ENCODE measurements at places on chromosomes 5 and 9. TPM values are rescaled to one million over a fixed set of nuclear protein-coding genes. Genes with fewer than 3 reads are reported as not detected.
A peak's percentile ranks its signal among the peaks of the same experiment; 100 is the strongest.

GRCh38 chr9:123460091-123460490 lies 104.1 kb downstream of the CRB2 start:
- H3K4me3 ChIP-seq = no peak overlapping the region
- no peak for DNase-seq
- H3K36me3 ChIP-seq = no peaks in the 10 kb centered on the region
- H3K4me1 ChIP-seq = no peaks in the 10 kb centered on the region
- H3K27ac ChIP-seq = no peak overlapping the region

- no peaks in the 10 kb centered on the region for H3K27me3 ChIP-seq
- H3K27ac ChIP-seq = no peak overlapping the region
- H3K4me1 ChIP-seq = no peaks in the 10 kb centered on the region
- H3K4me3 ChIP-seq = no peak overlapping the region
- no peak for DNase-seq
These were observed 48.5 kb downstream of the NEK6 start for GRCh38 chr9:124306098-124306735.

DNA sequence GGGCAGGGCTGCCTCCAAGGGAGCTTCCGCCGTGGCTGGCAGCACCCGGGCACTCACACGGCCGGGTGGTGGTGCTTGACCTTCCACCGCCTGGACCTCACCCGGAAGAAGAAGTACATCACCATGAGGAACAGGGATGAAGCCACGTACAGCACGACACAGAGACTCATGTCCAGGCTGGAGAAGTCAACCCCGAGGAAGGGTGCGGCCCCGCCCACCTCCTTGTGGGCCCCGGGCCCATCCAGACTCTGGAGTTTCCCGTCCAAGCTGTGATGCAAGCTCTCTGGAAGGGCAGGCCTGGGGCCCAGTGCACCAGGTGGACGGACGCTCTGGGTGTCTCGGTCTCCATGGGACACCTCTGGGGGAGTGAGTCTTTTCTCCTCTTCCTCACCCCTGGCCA lies 3.7 kb upstream of the LHX3 start:
- H3K4me3 ChIP-seq = no peak overlapping the region
- peaks cover 30% of the 10 kb centered on the region for H3K36me3 ChIP-seq
- no peak overlapping the region for H3K27ac ChIP-seq
- no peak for DNase-seq
- H3K4me1 ChIP-seq = peaks cover 2% of the 10 kb centered on the region

DNA sequence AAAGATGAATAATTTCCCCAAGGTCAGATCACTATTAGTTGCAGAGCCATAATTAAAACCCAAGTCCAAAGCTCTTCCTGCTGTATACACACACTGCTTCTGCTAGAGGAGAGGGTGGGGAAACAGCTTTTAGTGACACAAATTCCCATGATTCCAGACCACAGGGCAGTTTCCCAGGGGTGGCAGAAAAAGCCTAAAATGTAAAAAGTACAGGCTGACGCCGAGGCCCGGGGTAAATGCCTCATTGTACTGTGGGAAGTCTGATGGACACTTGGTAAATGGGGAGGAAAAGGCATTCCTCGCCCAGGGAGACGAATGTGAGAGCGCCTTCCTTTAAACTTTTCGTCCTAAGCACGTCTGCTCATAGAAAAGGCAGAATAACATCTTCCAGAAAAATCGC lies 65.7 kb downstream of the DENND1A start:
- peaks cover 29% of the 10 kb centered on the region for H3K4me1 ChIP-seq
- no peak overlapping the region for H3K27ac ChIP-seq
- H3K27me3 ChIP-seq = no peaks in the 10 kb centered on the region

GRCh38 chr9:19320495-19320894 lies 59.5 kb downstream of the RPS6 start:
- H3K27ac ChIP-seq = no peak overlapping the region
- H3K4me3 ChIP-seq = no peak overlapping the region
- no peaks in the 10 kb centered on the region for H3K4me1 ChIP-seq

DNA sequence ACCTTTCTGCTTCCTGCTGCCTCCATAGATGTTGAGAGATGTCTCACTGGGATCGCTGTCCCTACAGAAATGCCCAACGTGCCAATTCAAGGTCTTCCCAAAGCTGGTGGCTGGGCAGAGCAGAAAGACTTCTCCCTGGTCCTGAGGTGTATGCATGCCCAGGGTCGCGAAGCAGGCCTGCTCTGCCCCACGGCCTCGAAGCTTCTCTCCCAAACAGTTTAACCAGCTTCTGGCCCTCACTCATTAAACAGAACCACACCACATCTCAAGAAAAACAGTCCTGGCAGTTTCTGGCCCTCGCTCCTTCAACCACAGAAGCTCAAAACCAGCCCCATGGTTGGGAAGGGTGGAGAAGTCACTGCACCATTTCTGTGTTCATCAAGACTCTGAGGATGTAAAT lies 14.7 kb upstream of the SMIM32 start:
- no peak for DNase-seq
- H3K27ac ChIP-seq = no peak overlapping the region
- H3K27me3 ChIP-seq = peaks cover 10% of the 10 kb centered on the region
- no peak overlapping the region for H3K4me3 ChIP-seq
- no peaks in the 10 kb centered on the region for H3K36me3 ChIP-seq
- no peaks in the 10 kb centered on the region for H3K4me1 ChIP-seq

- peaks cover 35% of the 10 kb centered on the region for H3K36me3 ChIP-seq
- no peak overlapping the region for H3K27ac ChIP-seq
- no peaks in the 10 kb centered on the region for H3K27me3 ChIP-seq
- DNase-seq = no peak
These were observed 177.3 kb downstream of the CDC42SE2 start for GRCh38 chr5:131441184-131441583.

- no peak within 1 kb of the TSS for H3K27ac ChIP-seq
- peaks cover 15% of the 10 kb centered on the region for H3K4me1 ChIP-seq
- H3K27me3 ChIP-seq = peaks cover 54% of the 10 kb centered on the region
- H3K36me3 ChIP-seq = peaks cover 22% of the 10 kb centered on the region
- DNase-seq = peak; percentile 65
These were observed at the start of gene PCDHGA12 for GRCh38 chr5:141430332-141431113. PCDHGA12 (plus strand) TSS chr5:141430507; CDS start chr5:141430760, 253 bp downstream.

DNA sequence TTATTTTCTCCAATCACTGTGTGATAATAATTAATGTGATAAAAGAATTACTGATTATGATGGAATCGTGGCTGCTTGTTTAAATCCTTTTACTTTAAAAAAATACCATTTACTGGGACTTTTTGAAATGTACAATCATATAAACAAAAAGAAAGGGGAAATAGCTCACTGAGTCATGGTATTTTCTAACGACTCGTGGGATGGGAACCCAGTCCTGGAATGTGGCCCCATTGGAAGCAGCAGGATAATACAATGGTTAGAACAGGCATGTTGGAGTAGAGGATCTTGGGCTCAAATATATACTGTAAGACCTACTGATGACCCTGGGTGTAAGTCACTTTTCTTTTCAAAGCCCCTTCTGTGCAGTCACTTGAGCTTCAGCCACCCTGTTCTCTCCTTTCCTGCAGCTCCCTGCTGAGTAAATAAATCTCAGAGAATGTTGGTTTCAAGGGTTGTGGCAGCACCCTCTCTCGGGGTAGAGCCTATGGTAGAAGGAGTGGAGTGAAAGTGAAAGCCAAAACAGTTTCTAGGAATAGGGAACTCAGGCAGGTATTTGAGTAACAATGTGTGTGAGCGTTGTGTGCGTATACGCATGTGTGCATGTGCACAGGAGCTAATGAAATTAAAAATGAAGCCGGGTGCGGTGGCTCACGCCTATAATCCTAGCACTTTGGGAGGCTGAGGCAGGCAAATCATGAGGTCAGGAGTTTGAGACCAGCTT lies 40.8 kb upstream of the LARP1 start:
- peaks cover 10% of the 10 kb centered on the region for H3K4me1 ChIP-seq
- peak; percentile 27 for DNase-seq
- H3K36me3 ChIP-seq = no peaks in the 10 kb centered on the region

DNA sequence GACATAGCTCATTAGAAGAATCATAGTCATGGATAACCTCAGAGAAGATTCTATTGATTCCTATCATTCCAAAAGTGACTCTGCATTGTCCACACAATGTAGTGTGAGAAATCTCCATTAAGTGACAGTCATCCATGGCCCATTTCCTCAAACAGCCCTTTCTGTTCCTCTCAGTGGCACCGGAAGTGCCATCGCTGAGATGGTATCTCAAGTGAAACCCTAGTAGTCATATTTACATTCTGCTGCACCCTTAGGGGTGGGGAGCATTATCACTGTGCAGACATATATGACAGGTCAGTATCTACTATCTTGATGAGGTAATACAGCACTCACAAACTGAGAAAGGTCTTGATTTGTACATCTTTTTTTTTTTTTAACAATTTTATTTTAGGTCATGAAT lies 55.4 kb upstream of the MIER3 start:
- H3K36me3 ChIP-seq = no peaks in the 10 kb centered on the region
- H3K27me3 ChIP-seq = peaks cover 3% of the 10 kb centered on the region
- no peaks in the 10 kb centered on the region for H3K4me1 ChIP-seq

GRCh38 chr5:171288066-171288465 lies 21.0 kb upstream of the TLX3 start:
- no peaks in the 10 kb centered on the region for H3K4me1 ChIP-seq
- H3K4me3 ChIP-seq = no peak overlapping the region
- DNase-seq = no peak
- H3K27ac ChIP-seq = no peak overlapping the region

DNA sequence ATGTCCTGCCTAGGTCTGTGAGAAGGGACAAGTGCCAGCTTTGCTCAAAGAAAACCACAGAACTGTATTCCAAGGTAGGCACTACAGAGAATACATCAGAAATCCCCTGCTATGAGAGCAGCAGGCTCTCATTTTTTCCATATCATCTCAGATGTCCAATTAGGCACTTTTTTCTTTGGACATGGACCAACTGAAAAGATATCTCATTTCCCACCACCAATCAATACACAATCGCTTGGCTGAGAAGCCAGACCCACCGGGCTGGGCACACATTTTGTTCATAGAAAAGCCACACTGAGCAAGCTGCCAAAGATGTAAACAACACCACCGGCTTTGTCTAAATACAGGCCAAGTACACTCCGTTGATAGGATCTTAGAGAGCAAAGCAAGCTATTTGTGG lies 25.9 kb downstream of the STOM start:
- H3K27ac ChIP-seq = no peak overlapping the region
- DNase-seq = no peak
- H3K4me3 ChIP-seq = no peak overlapping the region
- H3K4me1 ChIP-seq = no peaks in the 10 kb centered on the region

DNA sequence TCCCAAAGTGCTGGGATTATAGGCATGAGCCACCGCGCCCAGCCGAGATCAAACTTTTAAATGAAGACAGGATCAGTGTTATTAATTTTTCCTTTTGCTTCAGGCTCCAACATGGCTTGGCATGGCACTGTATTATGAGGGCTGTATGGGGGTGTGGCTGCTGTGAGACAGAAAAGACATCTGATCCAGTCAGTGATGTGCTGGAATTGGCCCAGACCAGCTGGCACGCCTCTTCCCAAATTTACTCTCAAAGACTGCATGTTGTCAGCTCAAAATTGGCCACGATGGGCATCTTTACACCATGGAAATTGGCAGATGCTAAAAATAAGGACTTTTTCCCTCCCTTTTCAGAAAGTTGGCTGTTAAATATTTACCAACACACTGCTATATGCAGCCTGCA lies 12.1 kb upstream of the COL27A1 start:
- no peaks in the 10 kb centered on the region for H3K36me3 ChIP-seq
- DNase-seq = no peak
- H3K4me3 ChIP-seq = no peak overlapping the region
- H3K27me3 ChIP-seq = peaks cover 9% of the 10 kb centered on the region

DNA sequence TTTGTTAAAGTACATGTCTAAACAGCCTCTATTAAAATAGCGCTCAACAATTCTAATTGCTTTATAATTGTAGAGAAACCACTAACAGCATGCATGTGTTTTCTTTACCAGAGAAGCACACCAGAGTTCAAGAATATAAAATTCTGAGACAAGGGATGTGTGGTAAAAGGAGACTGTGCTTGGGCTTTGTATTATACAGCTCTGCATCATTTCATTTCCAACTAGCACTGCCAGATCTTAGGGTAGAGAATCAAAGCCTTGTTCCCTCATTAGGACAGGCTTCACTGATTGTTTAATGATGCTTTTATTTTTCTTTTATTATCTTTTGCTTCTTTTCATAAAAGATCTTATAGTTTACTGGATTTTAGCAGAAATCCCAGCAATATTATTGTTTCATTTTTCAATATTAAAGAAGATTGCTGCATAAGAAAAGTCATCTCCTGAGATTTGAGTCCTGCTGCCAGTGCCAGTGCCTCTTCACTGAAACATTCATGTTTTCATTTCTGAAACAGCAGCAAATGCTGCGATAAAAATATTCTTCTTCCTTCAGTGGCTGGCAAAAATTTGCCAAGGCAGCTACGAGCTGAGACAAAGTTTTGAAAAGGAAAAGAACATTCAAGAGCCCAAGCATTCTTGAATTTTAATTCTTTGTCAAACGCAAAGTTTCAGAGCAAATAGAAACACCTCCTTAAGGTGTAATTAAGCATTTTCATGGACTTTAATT lies 491.0 kb upstream of the PIK3R1 start:
- no peaks in the 10 kb centered on the region for H3K36me3 ChIP-seq
- H3K27me3 ChIP-seq = peaks cover 3% of the 10 kb centered on the region
- DNase-seq = no peak

DNA sequence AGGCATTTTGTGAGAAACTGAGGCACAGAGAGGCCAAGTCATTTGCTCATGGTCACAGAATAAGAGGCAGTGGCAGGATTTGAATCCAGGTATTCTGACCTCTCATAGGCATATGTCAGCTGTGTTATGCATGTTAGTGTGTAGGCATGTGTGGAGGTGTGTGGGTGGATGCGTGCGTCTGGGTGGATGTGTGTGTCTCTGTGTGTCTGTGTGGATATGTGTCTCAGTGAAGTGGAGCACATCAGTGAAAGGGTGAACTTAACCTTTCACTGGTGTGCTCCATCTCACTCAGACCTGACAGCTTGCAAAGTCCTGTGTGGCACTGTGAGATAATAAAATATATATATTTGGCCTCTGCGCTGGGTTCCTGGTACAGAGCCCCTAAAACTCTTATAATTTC lies 32.0 kb upstream of the SMU1 start:
- H3K4me3 ChIP-seq = no peak overlapping the region
- no peak for DNase-seq
- no peaks in the 10 kb centered on the region for H3K27me3 ChIP-seq
- peaks cover 5% of the 10 kb centered on the region for H3K36me3 ChIP-seq

- H3K27me3 ChIP-seq = peaks cover 35% of the 10 kb centered on the region
- H3K4me3 ChIP-seq = peak overlapping the region; percentile 11
- no peaks in the 10 kb centered on the region for H3K36me3 ChIP-seq
- H3K27ac ChIP-seq = no peak overlapping the region
These were observed 889 bp upstream of the ADAMTS12 start for GRCh38 chr5:33892620-33893137.

The PCAT7 gene
- total RNA-seq = not detected

The SEC24A gene
- total RNA-seq = 18.5 TPM

The HTR4 gene
- total RNA-seq = not detected

The PITX1 gene
- total RNA-seq = not detected

The ACOT12 gene
- total RNA-seq = not detected

The SERF1B gene
- 21.4 TPM for total RNA-seq

The INSYN2B gene
- total RNA-seq = not detected

Measured in activated naive CD4-positive, alpha-beta T cell treated with anti-CD3 and anti-CD28 coated beads for 36 hours (primary cell).